ENCODE measurements at places on chromosomes 3 and 15.

GRCh38 chr3:114299421-114299820 lies 5.6 kb downstream of the TIGIT start:
- DNase-seq: no peak

DNA sequence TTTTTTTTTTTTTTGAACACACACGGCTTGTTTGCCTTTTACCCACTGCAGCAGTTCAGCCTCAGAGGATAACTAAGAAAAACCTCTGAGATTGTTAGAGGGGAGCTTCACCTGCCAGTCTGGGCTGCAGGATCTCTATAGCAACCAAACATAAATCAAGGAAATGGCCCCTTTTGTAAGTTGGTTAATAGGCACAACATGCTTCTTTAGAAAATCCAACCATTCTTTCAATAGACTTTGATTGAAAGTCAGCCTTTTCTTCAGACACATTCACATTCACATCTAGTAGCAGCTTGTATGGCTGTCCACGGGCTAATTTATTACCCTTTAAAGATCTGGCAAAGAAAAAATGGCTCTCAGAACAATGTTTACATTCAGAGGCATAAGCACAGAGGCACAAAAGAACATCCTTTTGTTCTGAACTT lies 136.6 kb upstream of the RARB start:
- peak; percentile 49 for DNase-seq

DNA sequence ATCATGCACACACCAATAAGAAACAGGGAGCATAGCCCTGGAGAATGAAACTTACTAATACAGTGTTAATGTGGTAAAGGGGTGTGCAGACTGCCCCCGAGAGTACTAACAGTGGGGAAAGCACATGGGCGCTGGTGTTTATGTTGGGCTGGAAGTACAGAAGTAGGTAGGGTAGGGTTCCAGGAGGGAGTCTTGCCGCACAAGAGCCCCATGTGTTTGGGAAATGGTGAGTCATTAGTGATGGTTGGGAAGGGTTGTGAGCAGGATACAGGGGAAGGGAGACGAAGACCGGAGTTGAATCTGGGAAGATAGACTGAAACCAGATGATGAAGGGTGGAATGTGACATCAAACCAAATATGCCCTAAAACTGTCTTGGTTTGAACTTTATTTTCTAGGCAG lies 117.1 kb downstream of the THSD4 start:
- no peak for DNase-seq

GRCh38 chr15:91864664-91865063 lies 11.2 kb downstream of the SLCO3A1 start:
- DNase-seq: no peak

GRCh38 chr15:64738226-64739095 lies 36.9 kb downstream of the RBPMS2 start:
- no peak for DNase-seq

GRCh38 chr3:32419742-32420125 lies 28.1 kb downstream of the CMTM7 start:
- DNase-seq: no peak

GRCh38 chr3:125238759-125239158 lies 26.2 kb upstream of the SLC12A8 start:
- DNase-seq: no peak

GRCh38 chr15:91603384-91604080 lies 250.0 kb upstream of the SLCO3A1 start:
- DNase-seq: peak; percentile 47

- DNase-seq: no peak
These were observed 11.2 kb upstream of the SEMA5B start for GRCh38 chr3:123038751-123039150.

DNA sequence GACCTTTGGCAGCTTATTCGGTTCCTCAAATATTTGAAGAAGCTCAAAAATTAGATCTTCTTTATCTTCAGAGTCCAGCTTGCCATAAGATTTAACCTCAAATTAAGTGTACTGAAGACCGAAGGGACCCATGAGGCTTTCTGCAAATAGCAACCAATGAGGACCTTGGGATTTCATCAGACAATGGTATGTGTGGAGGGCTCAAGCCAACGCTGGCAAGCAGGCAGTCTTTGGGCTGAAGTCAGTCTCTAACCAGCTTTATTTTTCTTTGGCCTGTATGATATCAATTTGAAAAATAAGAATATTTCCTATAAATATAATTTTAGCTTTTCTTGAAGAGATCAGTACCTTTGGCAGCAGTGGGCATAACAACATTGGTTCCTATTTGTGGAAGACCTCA lies 692.7 kb downstream of the MCTP2 start:
- DNase-seq: no peak

DNA sequence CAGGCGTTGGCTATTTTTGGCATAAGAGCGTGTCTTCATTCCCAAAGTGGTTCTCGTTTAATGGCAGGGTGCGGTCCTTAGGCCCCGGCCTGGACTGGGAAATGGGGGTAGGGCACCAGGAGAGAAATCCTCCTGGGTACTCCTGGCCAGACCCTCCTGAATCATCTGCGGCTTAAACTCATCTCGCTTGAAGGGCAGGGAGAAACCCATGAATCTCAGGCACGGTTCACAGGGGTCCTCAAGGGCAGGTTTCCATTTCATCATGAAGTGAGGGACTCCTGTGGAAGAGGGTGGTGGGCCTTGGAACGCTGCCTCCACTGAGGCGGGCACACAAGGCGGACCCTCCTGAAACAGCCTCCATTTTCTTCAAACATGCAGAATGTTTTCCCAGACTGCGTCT lies 48.4 kb downstream of the KLF13 start:
- DNase-seq: no peak

- no peak for DNase-seq
These were observed 604.3 kb upstream of the CFAP20DC start for GRCh38 chr3:59654123-59654479.

DNA sequence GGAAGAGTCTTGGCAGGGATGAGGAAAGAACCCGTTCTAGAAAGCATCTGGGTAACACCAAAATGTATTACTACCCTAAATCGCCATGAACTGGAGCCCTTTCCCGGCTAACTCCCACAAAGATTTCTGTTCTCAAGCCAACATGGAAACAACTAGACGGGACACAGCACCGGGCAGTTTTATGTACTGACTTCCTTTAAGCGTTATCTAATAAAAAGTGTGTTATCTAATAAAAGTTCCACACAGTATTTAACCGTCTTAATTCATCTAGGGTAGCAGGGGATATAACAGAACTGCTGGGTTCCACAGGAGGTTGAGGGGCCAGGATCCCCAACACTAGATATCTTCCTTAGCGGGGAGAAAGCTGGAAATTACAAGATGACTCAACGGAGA lies 347 bp upstream of the C3orf62 start:
- no peak for DNase-seq

GRCh38 chr15:91853511-91853947 lies at the start of gene SLCO3A1:
TSS of gene SLCO3A1 (plus strand) at chr15:91853708.
- peak; percentile 65 for DNase-seq

DNA sequence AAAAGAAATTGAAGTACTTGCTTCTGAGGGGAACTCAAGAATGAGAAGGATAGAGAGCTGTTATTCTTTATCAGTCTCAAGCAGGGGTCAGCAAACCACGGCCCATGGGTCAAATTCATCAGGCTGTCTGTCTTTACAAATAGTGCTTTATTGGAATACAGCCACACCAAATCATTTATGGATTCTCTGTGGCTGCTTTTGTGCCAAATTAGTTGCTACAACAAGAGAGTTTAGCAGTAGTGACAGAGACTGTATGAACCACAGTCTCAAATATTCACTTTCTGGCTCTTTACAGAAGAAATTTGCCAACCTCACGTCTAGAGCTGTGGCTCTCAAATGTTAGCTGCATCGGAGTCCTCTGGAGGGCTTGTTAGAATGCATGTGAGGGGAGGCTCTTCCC lies 258.0 kb upstream of the RARB start:
- no peak for DNase-seq

DNA sequence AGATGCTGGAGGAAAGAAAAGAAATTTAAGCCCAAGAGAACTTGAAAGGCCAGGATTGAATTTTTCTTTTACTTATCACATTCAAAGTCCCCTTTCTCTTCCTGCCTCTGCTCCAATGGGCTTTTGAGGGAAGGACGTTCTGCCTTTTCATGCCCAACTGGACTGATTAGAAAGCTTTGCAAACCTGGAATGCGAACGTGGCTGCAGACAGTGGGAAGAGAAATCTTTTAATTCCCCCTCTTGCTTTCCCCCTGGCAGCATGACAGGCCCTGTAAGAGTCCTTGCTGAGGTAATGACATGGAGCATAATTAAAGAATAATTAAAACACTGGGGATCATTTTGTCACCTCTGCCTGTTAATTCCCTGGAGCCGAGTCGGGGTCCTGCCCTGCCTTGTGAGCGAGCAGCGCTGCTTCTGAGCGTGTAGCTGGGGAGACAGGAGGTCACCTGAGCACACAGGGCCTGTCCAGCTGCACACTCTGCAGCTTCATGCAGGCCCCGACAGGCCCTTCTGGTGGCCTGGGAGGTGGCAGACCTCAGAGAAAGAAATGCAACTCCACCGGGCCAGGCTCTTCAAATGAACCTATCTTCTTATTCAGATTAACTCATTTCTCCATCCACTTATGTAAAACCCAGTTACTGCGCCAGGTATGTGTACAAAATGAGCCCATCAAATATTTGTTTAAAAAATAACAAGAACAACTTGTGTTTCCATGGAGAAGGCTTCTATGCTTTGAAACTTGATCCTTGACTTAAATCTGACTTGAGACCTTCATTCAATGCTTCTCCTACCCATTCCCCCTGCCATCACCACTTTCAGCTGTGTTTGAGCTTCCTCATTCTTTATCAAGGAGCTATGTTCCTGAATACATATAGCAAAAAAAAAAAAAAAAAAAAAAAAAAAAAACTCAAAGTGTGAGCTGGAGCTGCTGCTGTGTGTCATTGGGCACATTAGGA lies 628.2 kb upstream of the CFAP20DC start:
- DNase-seq: no peak

DNA sequence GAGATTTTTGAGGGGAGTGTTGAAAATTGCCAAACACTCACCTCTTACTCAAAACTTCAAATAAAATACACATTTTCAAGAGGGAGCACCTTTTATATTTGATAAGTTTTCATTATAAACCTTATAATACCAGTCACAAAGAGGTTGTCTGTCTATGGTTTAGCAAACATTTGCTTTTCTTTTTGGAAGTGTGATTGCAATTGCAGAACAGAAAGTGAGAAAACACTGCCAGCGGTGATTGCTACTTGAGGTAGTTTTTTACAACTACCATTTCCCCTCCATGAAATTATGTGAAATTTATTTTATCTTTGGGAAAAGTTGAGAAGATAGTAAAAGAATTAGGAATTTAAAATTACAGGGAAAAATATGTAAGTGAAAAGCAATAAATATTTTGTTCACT lies 20.1 kb downstream of the DIPK2A start:
- DNase-seq: no peak

GRCh38 chr3:172142051-172142863 lies 102.9 kb downstream of the FNDC3B start:
- DNase-seq: no peak

- no peak for DNase-seq
These were observed 178.6 kb upstream of the TRIM42 start for GRCh38 chr3:140499114-140499757.

GRCh38 chr15:35697549-35698299 lies 151.8 kb upstream of the DPH6 start:
- no peak for DNase-seq

- DNase-seq: no peak
These were observed 216.1 kb downstream of the SLCO3A1 start for GRCh38 chr15:92069308-92070250.

- peak; percentile 58 for DNase-seq
These were observed 308.0 kb upstream of the ATP11B start for GRCh38 chr3:182485301-182485700.

DNA sequence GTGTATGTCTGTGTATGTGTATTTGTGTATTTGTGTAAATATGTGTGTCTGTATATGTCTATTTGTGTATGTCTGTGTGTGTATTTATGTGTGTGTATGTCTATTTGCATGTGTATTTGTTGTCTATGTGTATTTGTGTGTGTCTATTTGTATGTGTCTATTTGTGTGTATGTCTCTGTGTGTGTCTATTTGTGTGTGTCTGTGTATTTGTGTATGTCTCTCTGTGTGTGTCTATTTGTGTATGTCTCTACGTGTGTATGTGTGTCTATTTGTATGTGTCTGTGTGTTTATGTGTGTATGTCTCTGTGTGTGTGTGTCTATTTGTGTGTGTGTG lies 30.4 kb downstream of the PTH1R start:
- no peak for DNase-seq

GRCh38 chr3:775178-775880 lies 317.5 kb upstream of the CNTN6 start:
- DNase-seq: no peak

GRCh38 chr3:72048873-72049272 lies 263.9 kb upstream of the PROK2 start:
- DNase-seq: no peak

DNA sequence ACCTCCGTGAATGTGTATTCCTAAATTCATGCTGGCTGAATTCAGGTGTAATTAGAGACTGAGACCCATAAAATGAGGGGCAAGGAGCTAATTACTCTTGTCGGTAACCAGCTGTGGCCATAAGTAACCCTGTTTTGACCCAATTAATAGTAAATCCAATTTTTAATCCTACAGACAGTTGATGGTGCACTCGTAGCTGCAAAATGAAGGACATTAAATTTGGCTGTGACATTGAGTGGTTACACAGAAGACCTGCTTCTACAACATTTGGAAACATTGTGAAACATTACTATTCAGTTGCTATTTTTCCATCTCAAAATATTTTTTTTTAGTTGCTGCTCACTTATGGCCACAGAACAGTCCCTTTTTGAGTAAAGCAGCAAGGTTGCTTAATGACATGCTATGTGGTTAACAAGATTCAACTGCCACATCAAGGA lies 33.0 kb downstream of the MBNL1 start:
- DNase-seq: no peak

- DNase-seq: no peak
These were observed 15.2 kb downstream of the GXYLT2 start for GRCh38 chr3:72903004-72903403.

- DNase-seq: no peak
These were observed 29.1 kb downstream of the SLC6A6 start for GRCh38 chr3:14431452-14431916.

DNA sequence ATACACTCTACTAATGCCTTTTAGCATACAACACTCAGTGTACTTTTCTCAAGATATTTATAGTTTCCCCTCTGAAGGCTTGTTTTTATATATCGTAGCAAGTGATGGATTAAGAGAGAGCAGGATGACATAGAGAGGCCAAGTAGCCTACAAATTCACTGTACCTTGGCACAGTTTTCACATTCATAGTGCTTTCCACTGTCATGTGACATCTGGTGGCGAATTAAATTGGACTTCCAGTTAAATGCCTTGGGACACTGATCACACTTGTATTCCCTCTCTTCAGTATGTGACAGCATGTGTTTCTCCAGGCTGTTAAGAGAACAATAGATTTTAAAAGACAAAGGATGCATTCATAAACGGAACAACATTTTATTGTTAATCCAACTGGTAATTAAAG lies 541.1 kb downstream of the MECOM start:
- DNase-seq: no peak

GRCh38 chr3:48467110-48467454 lies 20.5 kb downstream of the ATRIP start:
- no peak for DNase-seq

GRCh38 chr3:167940241-167940640 lies 155.5 kb downstream of the GOLIM4 start:
- no peak for DNase-seq
